Fibroblast of the aortic adventitia (primary cell): ENCODE measurements at places on chromosomes 11 and 22.

DNA sequence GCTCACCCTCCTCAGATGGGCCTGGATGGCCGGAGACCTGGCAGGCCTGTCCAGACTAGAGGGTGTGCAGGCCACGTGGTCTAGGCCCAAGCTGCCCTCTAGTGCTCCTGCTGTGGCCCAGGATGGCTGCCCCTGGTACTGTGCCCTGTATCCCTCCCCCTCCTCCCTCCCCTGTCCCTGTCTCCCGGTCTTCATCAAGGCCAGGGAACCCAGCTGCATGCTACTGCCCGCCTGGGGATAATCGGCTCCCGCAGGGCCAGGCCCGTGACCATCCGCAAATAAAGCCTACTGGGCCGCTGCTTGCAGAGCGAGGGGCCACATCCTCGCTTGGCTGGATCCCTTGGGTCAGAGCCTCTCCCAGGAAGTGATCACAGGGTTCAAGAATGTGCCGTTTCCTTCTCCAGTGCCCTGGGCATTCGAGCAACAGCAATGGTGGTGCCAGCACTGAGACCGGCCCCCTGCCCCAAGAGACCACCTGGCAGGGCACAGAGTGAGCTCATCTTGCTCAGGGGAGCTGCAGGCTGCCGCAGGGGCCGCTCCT lies 51.1 kb downstream of the WNT7B start:
- DNase-seq, result no peak

DNA sequence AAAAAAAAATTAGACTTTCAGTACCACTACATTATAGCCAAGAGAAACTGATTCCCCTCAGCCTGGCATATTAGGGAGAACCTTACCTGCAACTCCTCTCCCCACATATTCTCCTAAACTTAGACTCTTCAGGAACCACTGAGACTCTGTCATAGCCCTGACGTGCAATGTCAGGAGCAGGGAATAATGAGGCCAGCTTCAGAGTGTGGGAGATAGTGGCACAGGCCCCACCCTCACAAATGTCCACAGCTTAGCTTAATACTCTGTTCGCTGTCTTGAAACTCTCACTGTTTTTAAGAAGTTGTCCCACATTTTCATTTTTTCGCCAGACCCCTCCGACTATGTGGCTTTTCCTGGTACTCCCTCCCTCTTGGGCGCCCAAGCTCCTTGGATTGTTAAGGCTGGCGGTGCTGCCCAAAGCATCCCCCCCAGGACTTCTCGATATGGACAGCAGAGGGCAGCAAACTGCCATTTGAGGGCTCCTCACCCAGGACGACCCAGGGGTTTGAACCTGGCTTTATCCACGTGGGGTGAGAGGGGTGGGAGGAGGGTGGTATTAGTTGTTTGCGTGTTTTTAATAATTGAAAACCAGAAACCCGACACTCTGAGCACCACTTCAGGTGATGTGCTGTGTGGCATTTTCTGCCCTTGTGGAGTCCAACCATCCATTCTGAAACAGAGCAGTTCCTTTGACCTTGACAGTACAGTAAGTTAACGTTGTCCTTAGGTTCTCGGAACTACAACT lies 45.2 kb upstream of the RASSF10 start:
- peak; percentile 69 for DNase-seq

- peak; percentile 36 for DNase-seq
Measured at GRCh38 chr11:43962383-43963278, 20.2 kb downstream of the C11orf96 start.

- DNase-seq, result no peak
Measured at GRCh38 chr11:120134931-120135228, 3.0 kb downstream of the TRIM29 start.
